ENCODE measurements at places on chromosomes 6 and 20.

DNA sequence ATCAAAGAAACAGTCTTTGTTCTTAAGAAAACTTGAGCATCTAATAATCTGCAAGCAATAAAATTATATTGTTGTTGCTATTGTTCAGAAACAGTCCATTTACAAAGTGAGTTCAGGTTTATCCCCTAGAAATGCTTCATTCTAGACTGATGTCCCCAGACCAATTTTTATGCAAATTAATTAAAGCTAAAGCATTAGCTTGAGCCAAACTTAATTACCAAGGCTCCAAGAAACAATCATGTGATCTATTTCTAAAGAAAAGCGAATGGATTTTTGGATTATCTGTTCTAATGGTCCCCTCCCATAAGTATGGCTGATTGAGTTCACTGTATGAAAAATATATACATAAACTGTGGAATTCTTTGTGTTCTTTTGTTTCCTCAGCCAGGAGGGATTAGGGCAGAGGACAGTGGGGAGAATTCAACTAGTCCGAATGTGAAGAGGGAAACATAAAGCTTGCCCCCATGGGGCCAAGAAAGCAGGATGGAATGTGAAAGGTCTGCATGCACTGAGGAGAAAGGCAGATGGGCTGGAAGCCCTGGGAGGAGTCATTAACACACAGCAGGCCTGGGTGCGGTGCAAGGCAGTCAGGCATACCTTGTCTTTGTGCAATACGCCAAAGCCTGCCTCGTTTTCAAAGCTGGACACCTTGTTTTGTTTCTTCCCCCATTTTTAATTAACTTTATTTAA, 597.1 kb downstream of the KIF16B start:
- DNase-seq: no peak

GRCh38 chr6:117540670-117541069, 58.2 kb downstream of the DCBLD1 start:
- DNase-seq: no peak

GRCh38 chr20:11867291-11867919, 50.3 kb upstream of the BTBD3 start:
- DNase-seq: no peak

DNA sequence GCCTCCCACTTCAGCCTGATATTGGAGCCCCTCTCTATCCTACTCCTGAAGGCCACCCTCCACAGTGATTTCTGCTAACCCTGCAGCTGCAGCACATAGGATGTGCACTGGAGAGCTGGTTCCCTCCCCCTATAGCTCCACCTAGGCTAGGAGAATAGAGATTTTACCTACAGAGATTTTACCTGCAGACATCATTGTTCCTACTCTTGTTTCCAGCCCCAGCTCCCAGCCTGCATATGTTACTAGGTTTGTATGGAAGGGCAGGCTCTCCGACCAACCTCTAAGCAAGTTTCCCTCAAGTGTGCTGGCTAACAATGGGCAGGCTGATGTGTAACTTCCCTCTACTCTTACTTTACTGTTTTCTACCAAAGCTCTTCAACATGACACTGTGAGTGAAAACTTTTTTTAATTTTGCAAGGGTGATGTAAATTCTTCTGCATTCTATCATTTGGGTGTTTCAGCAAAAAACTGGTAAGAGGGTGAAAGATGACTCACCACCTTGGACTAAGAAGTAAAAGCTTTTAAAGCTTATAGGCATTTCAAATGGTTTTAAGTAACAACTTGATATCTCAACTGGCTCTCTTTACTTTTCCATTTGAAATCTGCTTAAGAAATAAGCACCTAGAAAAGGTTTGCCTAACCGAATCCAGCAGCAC, 106.8 kb downstream of the CDK19 start:
- DNase-seq: no peak

DNA sequence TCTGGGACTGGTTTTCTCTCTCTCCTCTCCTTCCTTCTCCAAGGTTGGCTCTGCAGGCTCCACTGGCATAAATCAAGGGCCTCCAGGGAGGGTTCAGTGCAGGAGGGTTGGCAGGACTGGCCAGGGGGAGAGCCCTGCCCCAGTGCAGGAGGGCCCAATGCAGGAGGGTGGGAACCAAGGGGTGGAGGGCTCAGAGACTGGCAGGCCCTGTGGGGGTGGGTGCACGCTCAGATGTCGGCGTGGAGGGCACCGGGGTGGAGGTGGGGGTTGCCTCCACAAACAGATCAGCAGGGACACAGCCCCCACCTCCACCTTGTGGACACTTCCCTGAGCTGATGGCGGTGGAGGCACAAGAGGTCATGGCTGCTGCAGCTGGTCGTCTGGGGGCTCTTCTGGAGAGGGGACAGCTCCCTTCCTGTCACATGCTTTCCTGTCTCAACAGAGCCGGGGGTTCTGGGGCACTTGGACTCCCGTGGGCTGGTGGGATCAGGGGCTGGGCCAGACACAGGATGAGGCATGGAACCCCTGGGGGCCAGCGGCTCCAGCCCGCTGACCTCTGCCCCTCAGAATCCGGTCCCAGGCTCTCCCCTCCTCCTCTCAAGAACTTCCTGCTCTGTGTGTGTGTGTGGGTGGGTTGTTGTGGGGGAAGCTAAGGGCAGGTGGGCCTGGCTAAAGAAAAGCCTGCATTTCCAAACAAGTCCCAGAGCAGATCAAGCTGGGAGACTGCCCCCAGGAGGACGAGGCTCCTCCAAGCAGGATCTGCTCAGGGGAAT, 2.7 kb upstream of the ABHD16B start:
- DNase-seq: no peak

DNA sequence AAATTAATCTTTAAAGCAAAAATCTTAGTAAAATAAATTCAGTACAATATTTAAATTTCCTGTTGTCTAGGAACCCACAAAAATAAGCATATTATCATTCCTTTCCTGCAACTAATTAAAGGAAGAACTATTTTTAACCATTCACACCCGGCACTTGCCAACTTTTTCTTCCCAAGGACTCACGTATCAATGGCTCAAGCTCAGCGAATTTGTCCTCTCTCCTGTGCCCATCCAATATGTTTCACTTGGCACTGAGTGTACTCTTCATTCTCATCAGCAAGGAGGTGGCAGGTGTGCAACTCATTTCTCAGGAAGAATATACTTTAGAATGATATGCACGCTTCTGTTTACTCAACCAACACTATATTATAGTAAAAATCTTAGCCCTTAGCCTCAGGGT, 419.4 kb downstream of the C6orf118 start:
- no peak for DNase-seq

All from hypothalamus (tissue), 51 donors.